ENCODE measurements at places on chromosomes 3 and 15.

- peak; percentile 77 for DNase-seq
Observed at GRCh38 chr15:77525400-77525811, 104.7 kb downstream of the HMG20A start.

- DNase-seq, result no peak
Observed at GRCh38 chr3:170232266-170232665, 10.0 kb downstream of the PRKCI start.

- DNase-seq, result peak; percentile 39
Observed at GRCh38 chr15:51288143-51289065, 50.0 kb downstream of the CYP19A1 start.

DNA sequence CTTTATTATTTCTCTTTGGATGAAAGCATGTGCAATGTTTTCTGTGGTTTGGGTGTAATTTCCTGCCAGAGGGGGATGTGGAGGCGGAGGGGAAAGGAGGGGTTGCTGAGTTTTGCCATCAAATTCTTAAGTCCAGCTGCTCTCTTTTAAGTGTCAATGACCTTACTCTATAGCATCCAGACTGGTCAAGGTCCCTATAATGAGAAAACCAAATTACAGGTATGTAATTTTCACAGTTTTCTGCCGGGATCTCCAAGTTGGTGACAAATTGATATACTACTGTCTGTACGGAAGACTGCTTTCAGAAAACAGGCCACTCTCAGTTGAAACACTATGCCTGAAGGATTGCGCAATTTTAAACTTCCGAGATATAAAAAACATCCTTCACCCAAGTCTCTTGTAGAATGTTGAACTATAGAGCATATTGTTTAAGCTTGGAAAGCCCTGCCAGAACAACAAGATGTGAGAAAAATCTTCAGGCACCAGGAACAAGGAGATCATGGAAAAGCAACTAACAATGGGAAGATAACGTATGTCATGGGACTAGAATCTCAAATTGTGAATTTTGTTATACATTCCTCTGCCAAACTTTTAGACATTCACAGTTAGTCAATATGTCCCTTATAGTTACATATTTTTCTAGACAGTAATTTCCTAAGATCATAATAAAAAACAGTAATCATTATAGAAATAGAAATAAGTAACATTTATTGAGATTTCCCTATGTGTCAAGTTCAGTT, 300.7 kb upstream of the SATB1 start:
- DNase-seq, result no peak

DNA sequence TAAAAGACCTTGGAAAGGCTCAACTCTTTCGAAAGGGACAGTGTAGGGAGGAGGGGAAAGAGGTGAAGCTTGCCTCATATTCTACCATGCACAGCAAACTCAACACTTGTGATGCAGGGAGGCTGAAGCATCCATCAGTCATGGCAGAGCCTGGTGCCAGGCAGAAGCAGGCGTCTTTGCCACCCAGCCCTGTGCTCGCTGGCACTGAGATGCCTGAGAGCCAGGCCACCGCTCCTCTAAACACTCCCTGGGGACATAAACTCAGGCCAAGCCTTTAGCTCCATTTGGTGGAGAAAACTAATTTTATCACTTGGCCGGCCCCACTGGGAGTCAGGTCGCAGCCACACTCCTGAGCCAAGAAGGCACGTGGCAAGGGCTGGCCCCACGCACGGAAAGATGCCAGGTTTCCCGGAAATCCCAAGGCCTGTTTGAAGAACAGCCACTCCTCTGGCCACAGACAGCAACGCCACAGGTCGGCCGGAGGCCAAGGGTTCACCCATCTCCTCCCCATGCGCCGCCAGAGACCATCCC, 30.7 kb downstream of the XXYLT1 start:
- no peak for DNase-seq

GRCh38 chr3:123202451-123202850, 708 bp downstream of the SEC22A start:
- peak; percentile 37 for DNase-seq

DNA sequence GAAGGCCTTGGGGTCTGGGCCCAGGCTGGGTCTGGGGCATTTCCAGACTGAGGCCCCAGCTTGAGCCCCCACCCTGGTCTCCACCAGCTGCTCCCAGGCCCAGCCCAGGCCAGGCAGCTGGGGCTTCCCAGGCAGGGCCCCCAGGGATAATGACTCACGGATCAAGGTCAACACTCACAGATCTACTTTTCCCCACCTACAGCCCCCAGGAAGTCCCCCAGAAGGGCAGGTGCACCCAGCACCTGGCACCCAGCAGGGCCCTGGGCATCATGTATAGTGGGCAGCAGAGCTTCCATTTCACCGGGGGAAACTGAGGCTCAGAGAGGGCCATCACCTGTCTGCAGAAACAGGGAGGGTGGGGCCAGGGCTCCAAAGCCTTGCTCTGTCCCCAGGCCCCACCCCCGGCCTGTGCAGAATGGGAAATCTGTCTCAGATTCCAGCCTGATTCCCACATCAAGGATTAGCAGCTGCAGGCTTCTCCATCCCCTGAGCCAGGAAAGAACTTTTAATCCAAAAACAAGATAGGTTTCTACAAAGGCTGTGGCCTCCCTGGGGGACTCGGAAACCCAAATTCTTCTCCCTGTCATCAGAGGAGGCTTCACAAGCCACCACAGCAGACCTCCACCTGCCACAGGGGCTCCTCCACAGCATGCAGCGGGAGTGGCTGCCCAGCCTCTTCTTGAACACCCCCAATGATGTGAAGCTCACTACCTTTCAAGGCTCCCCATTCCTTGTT, 49.8 kb downstream of the IQSEC1 start:
- peak; percentile 23 for DNase-seq

DNA sequence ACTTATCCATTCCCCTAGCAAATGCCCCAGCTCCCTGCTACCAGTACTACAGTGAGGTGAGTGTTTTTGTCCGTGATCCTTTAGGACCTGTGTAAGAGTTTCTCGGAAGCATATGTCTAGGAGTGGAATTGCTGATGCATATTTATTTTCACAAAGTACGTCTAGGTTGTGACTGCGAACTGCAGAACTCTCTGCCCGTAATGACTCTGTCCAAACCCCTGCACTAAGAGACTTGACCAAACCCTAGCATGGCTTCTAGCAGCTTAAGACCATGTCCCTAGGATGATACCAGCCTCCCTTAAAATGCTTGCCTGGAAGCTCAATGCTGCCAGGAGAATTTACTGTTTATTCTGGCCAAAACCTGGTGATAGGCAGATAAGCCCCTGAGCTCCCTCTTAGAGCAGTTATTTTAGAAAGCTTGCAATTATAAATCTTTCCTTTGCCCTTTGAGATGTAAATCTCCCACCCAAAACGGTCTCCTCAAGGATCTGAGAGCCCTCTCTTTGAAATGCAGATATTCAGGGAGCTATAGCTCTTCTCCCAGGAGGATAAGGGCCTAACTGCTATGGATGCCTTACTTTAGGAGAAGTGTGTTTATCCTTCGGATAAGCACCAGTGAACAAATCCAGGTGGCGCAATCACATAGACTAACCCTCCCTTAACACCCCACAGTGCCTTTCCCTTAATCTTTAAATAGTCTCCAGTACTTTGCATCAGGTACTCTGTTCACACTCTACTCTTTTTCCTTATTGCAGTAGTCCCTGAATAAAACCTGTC, 14.7 kb upstream of the CA12 start:
- DNase-seq, result peak; percentile 70

GRCh38 chr15:60809375-60809774, 330.4 kb upstream of the ICE2 start:
- DNase-seq, result no peak

- DNase-seq, result no peak
Observed at GRCh38 chr3:76367281-76367680, 581.9 kb upstream of the ZNF717 start.

DNA sequence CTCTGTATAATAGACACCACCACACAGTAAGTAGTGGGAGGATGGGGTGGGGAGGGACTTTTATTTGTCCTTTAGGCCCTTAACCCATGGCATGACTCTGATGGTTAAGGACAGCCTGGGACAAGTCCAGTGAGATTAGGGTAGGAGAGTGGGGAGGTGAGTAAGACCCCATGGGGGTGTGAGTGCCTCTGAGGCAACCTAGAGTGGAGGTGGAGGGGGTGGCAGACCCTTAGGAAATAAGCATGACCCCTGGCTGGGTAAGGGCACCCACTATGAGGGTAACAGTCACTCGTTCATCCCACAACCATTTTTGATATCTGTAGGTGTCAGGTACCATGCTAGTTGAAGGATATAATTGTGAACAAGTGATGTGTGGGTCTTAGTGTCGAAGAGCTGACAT, 21.0 kb upstream of the PSTPIP1 start:
- no peak for DNase-seq

GRCh38 chr3:56467108-56467507, 1.2 kb downstream of the ERC2 start:
- DNase-seq, result peak; percentile 94

DNA sequence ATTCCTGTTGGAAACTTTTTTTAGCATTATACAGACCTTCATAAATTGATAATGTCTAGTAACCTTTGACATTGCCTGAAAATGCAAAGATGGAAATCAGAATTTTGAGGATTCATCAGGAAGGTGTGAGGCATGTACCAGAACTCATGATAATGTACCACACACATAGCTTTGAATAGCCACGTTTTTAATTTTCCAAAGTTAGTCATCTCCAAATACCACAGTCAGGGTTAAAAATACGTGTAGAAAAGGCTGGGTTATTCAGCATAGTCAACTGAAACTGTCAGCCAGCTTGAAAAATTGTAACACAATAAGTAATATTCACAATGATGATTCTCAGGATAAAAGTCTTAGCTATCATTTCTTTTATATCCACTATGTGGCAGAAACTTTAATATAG, 102.0 kb upstream of the THRB start:
- DNase-seq, result no peak

GRCh38 chr15:79966634-79967297, 4.2 kb downstream of the BCL2A1 start:
- DNase-seq, result no peak

DNA sequence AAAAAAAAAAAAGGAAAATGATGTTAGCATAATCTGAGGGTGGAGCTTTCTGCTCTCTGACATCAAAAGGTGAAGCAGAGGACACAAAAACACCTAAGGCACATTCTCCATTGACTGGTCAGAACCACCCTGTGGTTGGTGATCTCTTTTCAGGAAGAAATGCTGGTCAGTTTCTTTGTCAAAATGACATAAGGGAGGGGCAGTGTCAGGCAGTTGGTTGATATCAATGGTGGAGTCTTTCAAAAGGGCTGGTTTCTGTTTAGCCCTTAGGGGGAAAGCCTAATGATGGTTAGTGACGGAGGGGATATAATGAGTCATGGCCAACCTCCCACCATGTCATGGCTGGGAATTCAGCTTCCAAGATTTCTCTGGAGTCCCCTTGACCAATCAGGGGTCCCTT, 185.9 kb upstream of the GBE1 start:
- peak; percentile 83 for DNase-seq

DNA sequence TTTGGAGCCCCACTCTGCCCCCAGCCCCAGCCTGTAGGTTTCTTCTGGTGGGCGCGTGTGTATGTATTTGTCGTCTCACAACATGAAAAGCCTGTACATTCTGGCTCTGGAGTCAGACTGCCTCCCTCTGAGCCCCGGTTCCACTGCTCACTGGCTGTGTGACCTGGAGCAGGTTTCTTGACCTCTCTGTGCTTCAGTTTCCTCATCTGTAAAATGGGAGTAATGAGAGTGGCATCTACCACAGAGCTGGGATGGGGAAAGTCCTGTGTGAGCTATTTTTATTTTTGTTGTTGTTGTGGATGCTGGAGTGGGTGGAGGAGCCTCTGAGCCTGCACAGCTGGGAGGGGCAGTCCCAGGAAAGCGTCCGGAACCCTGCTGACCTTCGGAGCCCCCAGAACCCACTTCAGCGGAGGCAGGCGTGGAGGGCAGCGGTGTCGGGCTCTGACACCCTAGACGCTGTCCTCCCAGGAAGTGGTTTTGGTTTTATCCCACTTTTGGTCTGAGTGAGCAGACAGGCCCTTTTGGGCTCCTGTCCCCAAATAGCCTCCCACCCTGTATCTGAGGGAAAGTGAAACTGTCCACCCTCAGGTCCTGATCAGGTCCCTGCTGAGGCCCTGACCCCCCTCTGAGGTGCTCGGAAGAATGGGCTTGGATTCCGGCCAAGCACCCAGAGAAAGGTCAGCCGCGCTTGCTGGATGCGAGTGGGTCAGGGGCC, 103.5 kb downstream of the CHSY1 start:
- no peak for DNase-seq

DNA sequence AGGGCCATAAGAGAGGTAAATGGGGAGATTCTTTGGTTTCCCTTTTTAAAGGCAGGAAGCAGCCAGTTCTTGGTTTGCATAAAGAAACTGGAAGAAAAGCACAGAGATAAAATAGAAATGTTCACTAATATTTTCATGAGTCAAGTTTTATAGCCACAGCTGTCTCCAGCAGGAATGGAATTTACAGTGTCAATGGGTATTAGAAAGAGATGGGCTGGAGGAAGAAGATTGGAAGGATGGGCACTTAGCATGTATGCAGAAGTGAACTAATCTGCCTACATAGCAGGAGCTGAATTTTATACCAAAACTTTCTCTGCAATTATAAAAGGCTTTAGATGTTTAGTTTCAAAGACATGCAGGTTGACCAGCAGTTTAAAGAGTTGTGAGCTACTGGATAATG, 521.9 kb upstream of the GOLIM4 start:
- DNase-seq, result no peak

DNA sequence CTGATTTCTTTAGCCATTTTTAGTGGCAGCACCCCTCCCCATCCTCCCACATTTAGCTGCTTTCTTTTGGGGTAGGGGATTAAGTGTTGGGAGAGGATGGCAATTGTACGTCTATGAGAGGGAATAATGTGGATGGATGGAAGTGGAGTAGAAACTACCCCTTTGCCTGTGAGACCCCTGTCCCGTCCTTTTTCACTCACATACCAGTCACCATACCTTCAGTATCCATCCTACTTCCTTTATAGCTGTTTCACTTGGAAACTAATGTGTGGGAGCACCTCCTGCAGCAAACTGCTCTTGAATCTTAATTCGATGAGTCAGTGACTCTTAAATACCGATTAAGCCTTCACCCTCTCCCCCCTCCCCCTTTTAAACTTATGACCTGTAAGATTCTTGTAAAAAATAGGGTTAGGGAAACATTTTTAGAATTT, 730 bp downstream of the SPRED1 start:
- no peak for DNase-seq

DNA sequence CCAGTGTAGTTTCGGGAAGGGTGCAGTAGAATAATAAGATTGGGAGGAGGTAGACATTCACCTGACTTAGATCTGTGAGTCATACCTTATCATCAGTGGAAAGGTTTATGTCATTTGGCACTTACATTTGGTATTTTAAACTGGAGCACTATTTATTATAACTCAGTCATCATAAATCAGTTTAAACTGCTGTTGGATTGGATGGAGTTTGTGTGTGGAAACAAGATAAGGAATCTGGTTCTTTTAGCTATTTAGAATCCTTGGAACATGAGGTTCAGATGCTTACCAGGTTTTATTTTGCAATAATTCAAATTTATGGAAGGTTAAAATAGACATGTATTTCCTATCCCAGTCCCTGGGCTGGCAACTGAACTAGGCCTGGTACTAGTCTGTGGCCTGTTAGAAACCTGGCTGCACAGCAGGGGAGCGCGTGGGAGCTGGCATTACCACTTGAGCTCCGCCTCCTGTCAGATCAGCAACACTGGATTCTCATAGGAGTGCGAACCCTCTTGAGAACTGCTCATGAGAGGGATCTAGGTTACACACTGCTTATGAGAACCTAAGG, 34.5 kb downstream of the ZFAND6 start:
- DNase-seq, result peak; percentile 12

- DNase-seq, result no peak
Observed at GRCh38 chr3:31802981-31803740, 177.9 kb downstream of the OSBPL10 start.
